ENCODE measurements at places on chromosomes 1 and 21. TPM values are rescaled to one million over a fixed set of nuclear protein-coding genes. Genes with fewer than 3 reads are reported as not detected.

The C8B gene
- not detected for total RNA-seq

The SPATA17 gene
- total RNA-seq = 0.19 TPM

The GJB3 gene
- total RNA-seq = 104 TPM

The HMCN1 gene
- total RNA-seq = 5.1 TPM

The SPRR1B gene
- total RNA-seq = 102 TPM
